NCI-H748 treated with DMSO at 0.1 percent for 48 hours (cell line): ENCODE measurements at places on chromosomes 11 and 22.

- no peak for DNase-seq
These were observed 54.2 kb downstream of the OTOG start for GRCh38 chr11:17601256-17601671.

DNA sequence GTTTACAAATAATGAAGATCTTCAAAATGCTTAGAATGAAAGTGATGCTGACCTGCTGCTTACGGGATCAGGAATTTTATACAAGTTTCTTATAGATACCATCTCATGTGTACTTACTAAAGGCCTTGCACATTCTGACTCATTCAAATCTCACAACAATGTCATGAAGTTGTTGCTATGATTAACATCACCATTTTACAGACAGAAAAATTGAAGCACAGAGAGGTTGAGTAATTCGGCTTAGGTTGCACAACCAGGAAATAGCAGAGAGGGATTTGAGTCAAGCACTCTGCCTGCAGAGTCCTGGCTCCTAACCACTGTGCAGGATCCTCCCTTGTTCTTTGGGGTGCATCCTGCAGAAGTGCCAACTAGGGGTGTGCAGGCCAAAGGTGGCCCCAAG is 471.9 kb downstream of the MIAT start:
- DNase-seq = no peak

DNA sequence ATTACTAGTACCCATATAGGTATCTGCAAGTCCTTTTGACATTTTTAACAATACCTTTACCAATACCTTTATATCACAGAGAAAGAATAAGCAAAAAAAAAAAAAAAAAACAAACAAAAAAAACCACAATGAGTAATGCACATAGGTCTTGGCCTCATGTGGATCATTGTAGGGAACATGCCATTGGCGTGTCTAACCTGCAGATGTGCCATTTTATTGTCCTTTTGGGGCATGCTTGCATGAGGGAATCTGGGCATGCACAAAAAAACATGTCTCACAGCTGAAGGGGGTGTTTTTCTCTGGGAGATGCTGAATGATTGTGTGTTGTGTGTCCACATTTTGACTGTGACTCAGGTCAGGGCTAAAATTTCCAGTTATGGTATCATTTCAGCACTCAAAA is 361.6 kb downstream of the GUCY1A2 start:
- DNase-seq = no peak

DNA sequence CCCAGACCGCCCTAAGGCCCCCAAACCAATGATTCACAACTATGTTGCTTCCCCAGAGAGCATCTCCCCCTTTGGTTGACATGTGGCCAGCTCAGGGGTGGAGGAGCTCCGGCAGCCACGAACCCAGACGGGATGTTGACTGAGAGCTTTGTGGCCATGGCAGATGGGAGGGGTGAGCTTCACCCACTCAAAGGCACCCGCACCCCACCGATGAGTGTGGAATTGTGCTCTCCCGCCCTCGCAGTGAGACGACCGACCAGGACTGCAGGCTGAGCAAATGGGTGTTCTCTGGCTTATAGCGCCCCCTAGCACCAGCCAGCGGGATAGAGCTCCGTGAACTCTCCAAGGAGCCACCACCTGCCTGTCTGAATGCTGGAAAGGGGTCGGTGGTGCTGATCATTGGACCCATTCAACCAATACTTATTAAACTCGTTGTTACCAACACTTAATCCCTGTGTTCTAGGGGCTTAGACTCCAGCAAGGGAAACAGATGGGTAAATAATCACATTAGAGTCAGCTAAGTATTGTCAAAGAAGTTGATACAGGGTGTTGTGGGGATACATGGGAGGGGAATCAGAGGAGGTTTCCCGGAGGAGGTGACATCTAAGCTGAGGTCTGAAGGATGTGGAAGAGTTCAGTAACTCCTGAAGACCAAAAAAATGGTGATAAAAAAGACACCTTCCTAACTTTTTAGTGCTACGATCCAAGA is 4.5 kb upstream of the TIMP3 start:
- peak; percentile 2 for DNase-seq

DNA sequence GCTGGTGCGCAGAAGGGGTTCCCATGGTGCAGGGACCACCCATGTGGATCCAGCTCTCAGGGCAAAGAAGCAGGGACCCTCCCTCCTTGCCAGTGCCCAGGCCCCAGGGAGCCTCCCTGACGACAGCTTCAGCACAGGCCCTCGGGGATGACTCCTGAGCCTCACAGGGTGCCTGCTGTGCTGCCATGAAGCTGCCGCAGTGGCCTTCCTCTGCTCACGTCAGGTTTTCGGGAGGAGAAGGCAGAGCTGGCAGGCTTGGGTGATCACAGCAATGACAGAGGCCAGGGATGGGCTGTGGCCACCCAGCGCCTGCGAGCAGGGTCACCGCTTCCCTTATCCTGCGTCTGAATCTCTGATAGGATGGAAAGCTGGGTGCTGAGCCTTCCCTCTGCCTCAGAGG is 276.2 kb downstream of the BRD1 start:
- no peak for DNase-seq

- no peak for DNase-seq
These were observed 8.7 kb downstream of the CCDC83 start for GRCh38 chr11:85863855-85864254.

GRCh38 chr11:71298761-71299181 is 46.4 kb upstream of the SHANK2 start:
- DNase-seq = no peak

DNA sequence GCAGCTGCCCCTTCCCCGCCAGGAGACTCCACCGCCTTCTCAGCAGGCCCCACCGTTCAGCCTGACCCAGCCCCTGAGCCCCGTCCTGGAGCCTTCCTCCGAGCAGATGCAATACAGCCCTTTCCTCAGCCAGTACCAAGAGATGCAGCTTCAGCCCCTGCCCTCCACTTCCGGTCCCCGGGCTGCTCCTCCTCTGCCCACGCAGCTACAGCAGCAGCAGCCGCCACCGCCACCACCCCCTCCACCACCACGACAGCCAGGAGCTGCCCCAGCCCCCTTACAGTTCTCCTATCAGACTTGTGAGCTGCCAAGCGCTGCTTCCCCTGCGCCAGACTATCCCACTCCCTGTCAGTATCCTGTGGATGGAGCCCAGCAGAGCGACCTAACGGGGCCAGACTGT is 42.6 kb downstream of the PPP2R1B start:
- no peak for DNase-seq

DNA sequence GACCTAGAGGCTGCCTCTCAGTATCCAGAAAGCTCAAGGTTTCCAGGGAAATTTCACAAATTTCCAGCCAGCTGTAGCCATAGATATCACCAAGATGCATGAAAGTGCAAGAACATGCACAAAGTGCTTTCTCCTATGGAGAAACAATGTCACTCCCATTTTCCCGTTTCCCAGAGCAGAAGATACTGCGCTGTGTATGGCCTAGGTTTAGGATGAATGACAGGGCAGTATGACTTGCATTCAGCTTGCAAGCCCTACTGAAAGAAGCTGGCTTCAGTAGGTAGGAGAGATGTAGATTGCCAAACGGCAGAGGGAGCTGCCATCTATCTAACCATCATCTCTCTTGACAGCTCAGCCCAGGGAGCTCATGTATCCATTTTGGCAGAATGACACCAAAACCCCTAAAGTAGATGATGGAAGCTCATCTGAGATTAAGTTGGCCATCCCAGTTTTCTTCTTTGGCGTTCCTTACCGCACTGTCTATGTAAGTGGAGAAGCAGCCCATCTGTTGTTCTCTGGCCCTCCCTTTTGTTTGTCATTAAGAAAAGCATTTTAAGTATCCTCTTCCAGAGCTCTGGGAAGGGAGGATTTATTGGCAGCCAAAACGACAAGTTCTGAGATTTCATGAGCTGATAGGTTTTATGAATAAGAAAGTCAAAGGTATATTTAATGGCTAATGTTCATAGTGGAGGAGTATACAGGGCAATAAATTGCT is 4.6 kb downstream of the TECTA start:
- no peak for DNase-seq

- no peak for DNase-seq
These were observed 153.3 kb downstream of the EFCAB6 start for GRCh38 chr22:43658823-43659222.
